Peyer's patch (tissue), 4 donors: ENCODE measurements at places on chromosomes 7 and 10. TPM values are rescaled to one million over a fixed set of nuclear protein-coding genes. Genes with fewer than 3 reads are reported as not detected.

DNA sequence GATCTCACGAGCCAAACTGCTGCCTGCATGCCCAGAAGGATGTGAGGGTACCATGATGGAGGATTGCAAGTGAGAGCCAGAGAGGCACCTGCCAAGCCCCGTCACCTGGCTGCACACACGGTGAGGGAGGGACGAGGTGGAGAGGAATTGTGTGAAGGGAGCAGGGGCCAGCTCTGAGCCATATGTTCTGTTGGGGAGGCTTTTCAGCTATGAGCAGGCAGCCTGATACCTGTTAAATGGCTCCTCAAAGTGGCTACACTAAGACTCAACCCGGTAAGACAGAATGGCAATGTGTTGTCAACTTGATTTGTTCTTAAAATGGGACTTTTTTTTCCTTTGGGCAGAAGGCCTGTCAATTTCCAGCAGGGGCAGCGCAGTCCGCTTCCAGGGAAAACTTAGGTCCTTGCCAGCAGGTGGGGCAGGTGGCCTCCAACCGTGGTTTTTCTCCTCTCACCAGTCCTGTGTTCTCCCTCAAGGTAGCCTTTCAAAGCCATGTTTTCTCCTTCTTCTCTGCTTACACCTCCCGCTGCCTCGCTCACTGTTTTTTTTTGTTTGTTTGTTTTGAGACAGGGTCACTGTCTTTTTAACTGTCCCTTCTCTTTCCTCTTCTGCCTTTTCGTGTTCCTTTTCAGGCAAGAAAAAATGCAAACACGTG is 57.7 kb upstream of the ZNRF2 start:
- DNase-seq: no peak

- DNase-seq: no peak
Measured at GRCh38 chr7:73742338-73742752, 3.7 kb upstream of the ABHD11 start.

SOSTDC1 gene
- total RNA-seq: 2.3 TPM

- no peak for DNase-seq
Measured at GRCh38 chr10:31262672-31263071, 56.3 kb upstream of the ZEB1 start.

ERVW-1 gene
- total RNA-seq: not detected

ZCCHC24 gene
- 10.9 TPM for total RNA-seq
